CD4-positive, alpha-beta T cell treated with Interleukin-21 for 1 hour (primary cell): ENCODE measurements at places on chromosomes 2 and 18.

GRCh38 chr2:238728330-238729260, 119.3 kb upstream of the TWIST2 start:
- DNase-seq, result no peak

GRCh38 chr2:185181901-185182300, 556.7 kb upstream of the FSIP2 start:
- no peak for DNase-seq

- DNase-seq, result no peak
Observed at GRCh38 chr2:102048465-102048864, 56.7 kb downstream of the IL1R2 start.

DNA sequence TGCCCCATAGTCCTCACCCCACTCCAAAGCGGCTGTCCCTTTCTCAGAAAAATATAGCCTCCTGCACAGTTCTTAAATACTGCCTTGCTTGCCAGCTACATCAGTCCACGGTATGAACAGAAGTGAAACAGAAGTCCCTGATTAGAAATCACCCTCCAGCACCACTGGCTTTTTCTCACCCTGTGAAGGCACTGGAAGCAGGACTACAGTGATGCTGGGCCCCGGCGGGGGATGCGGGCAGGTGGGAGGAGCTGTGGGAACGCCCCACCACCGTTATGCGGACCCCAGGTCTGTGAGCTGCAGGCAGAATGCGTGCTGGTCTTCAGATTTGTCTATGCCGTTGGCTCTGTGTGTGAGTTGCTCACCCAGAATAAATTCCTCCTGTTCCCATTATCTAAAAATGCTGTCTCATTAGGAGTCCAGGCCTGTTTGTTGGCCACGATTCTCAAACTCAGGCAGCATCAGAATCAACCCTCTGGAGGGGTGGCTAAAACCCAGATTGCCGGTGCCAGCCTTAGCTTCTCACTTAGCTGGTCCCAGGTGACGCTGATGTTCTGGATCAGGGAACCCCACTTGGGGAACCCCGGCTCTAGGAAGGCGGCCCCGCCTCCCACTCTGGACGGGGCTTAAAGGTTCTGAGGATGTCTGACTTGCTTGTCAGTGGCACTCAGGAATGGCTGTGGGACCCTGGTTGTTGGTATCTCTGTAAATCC, 224.8 kb upstream of the PXDN start:
- no peak for DNase-seq

DNA sequence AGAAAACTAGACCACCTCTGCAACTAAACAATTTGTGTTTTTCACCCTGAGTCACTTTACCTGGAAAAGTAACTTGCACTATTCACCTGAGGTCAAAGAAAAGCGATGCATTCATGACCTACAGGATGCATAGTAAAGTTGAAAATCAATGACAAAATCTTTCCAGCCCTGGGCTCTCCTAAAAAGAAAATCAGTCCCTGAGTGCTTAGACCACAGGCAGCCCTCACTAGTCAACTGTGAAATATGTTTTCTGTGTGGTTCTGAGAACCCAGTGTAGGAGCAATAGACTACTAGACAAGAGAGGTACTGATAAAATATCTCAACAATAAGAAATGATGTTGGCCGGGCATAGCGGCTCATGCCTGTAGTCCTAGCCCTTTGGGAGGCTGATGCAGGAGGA, 133.1 kb downstream of the TXNL1 start:
- no peak for DNase-seq

DNA sequence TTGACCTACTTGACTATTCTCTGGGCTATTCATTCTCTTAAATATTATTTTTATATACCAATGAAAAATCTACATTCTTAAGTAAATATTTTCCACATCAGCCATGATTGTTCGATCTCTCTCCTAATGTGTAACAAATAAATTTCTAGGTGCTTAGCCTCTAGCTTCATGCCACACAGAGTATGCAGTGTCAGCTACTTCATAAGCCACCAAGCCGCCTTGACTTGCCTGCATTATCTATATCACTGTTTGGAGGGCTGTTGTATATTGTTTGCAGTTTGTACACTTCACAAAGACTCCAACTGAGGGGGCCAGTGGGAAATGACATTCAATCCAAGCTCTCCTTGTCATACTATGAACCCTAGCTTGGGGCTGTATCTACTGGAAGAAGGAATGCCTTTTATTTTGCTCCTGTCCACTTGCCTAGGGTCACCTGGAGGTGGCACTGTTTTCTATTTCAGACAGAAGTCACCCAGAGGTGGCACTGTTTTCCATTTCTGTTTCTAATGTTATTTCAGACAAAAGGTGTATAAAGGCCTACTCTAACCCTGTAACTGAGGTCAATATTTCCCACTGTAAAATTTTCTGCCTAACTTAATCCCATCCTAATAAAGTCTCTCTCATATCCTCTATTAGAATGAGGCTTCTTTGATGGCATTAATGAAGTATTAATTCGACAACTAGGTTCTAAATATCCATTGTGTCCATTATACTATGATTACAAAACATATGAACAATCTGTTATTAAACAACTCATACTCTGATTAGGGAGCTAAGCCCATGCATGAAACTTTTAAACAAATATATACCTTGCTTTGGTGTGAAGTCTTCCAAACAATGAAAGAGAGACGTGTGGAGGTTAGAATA, 36.4 kb downstream of the COL5A2 start:
- DNase-seq, result peak; percentile 65

DNA sequence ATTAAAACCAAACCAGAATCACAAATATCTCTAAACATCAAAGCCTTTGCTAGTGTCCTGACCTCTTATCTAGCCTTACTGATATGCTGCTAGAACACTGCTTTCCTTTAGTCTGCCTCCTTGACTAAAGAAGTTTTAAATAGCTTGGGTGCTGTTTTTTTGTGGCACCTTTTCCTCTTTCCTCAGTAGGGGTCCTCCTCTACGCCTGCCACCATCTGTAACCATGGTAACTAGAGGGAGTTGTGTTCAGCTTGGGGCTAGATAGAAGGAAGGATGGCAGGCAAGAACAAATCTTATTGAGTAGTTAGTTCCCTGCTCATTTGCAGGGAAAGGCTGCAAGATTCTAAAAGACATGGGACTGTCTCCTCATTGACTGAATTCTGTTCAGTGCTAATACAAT, 86.0 kb downstream of the TAF4B start:
- no peak for DNase-seq
